AG04450 (cell line): ENCODE measurements at places on chromosomes 11 and 22.

GRCh38 chr11:107999759-108000455, 8.8 kb upstream of the CUL5 start:
- DNase-seq: no peak

- DNase-seq: no peak
These were observed 39.5 kb downstream of the LMO1 start for GRCh38 chr11:8224161-8224591.

- DNase-seq: peak; percentile 80
These were observed 168.8 kb downstream of the RCN1 start for GRCh38 chr11:32259641-32260081.

- DNase-seq: no peak
These were observed 14.5 kb upstream of the OR10V1 start for GRCh38 chr11:59728154-59728553.

DNA sequence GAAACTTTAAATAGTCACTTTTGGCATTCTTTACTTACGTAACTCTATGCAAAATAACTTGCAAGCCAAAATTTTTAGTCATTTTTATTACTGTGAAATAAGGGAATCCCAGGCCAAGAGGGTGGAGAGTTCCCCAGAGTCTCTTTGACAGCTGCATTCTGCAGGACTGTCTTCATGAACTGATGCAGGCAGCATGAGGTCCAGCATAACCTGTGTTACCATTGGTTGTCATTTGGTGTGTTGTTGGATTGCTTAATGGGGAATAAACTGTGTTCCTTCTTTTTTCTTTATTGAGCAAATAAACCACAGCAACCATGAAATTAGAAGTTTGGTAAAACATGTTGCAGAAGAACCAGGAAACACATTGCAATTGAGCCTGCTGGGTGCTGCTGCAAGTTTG, 24.6 kb downstream of the MMP27 start:
- DNase-seq: no peak

DNA sequence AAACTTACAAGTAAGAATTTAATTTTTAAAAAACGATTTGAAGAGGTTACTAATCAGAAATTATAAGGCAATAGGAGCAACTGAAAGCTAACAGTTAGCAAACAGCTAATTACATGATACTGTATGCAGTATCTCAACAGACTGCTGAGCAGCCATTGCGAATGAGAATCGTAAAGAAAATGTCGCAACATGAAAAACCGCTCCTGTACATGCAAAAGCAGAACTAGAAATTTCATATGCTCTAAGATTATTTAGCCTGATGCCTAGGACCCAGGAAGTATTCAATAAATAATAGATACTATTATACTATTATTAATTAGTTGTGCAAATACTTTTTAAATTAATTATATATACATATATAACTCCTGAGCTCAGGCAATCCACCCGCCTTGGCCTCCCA, 48.7 kb upstream of the EP300 start:
- no peak for DNase-seq

DNA sequence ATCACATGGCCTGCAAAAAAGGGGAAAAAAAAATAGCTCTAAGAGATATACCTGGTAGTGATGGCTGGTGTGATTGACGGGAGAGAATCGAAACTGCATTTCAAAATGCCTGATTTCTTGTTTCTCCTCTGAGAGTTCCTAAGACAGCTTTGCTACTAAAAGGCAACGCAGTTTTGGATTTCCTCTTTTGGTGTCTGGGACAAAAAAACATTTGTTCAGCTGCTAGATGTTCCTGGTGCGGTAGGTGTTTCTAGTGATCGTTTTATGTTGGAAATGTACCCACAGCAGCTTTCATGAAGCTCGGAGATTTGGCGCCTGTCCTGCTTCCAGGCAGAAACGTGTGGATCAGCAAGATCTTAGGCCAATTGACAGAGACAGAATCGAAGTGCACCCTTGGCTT, 18.1 kb downstream of the P2RX3 start:
- no peak for DNase-seq

DNA sequence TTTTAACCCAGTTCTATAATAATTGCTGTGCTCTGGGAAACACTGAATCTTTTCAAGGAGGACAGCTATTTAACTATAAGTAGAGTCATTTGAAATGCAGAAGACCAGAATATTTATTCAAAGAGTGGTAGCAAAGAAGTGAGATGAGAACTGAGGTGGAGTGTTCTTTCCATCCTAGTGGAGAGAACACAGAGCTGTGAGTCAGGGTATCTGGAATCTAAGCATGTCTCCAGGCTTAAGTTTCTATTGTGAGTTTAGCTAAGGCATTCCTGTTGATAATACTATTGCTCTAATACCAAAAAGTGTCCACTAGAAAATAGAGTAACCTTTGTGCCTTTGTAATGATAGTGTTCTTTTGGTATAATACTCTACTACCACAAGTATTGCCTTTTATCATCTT, 32.4 kb downstream of the JAM3 start:
- no peak for DNase-seq

DNA sequence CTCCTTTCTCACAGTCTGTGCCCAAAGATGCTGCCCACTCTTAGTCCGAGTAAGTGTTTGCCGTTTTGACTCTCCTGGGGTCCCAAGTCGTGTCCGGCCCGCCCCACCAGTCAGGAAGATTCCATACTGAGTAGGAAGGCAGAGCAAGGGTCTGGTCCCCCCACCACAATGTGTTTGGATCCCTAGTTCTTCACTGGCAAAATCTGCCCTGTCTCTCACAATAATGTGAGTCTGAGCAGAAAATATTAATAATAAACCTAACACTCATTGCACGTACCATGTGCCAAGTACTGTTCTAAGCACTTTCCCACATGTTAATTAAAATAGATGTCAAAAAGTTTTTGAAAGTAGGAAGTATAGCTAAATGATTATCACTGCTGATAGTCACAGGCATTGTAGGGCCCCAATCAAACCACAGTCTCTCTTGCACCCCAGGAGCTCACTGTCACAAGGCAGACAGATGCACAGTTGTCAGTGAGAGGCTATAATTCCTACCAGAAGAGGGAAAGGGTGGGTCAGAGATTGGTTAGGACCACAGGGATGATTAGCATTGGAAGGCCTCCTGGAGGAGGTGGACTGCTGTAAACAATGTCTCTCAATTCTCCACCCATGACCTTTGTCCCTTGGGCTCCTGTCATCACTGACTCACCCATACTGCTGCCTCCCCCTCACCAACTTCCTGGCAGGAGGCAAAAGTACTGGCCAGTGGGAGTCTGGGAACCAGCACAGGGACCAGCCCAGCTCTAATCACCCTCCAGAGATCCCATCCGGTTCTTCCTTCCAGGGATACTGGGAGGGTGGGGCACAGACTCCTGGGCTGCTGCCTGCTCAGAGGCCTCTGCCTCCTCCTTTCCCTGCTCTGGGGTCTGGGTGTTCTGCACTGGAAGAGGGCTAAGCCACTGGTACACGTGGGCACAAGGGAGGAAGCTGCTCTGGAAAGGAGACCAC, 1.0 kb upstream of the POLD4 start:
- peak; percentile 76 for DNase-seq

DNA sequence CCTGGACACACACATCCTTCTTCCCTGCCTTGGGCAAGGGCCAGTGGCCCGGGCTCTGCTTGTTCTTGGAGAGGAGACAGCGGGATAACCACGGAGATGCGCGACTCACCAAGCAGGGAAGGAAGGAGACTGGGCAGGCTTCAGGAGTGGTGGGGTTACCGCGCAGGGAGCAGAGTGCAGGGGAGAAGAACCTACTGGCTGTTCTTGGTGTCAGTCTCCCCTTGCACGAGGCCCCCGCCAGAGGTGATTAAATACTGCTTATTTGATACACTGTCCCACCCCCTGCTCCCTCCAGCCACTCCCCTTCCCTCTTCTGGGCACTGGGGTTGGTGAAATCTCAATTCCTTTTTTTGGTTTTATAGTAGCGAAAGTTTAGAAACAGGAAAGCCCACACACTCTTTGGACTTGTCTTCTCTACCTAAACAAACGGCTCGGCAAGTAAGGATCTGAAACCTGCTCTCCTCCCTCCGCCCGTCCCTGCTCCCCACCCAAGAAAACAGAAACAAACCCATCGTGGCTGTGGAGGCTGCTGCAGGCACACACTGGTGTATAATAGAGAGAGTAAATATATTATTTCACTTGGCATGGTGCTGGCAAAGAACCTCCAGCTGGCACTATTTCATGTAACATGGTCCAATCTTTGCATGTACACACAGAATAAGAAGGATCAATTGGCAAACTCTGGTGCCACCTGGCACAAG, 10.8 kb downstream of the LARGE2 start:
- DNase-seq: peak; percentile 8

GRCh38 chr11:64089915-64090805, 54.4 kb downstream of the FLRT1 start:
- no peak for DNase-seq

DNA sequence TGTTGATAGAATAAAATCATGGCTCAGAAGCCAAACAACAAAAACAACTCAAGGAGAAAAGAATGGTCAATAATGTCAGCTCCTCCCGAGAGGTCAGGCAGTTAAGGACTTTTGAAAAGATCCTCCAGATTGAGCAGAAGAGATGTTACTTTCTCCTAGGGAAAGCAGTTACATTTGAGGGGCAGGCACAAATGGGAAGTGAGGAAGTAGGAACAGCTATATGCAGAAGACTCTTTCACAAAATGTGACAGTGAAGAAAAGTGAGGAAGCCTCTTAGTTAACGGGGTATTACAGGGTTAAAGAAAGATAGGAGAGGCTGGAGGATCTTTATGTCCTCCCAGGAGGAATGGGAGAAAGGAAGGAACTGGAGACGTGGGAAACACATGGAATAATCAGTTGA, 3.4 kb downstream of the DCHS1 start:
- no peak for DNase-seq

DNA sequence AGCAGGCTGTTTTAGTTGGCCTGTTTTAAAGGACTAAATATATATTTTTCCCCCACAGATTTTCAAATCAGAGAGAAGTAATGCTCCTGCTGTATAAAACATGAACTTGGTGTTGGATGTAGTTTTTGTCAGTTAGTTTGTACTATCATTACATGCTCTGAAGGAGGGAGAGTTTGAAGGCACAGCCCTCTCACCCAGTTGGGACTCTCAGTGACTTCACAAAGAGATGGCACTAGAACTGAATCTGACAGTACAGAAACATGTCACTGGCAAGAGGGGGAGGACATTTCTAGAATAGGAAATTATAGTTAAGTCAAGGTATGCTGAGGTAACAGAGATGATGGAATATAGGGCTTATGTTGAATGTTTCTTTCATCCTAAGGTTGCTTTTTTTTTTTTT, 21.0 kb upstream of the C1QTNF4 start:
- DNase-seq: no peak

GRCh38 chr11:2382129-2382517, 5.0 kb downstream of the CD81 start:
- DNase-seq: no peak

DNA sequence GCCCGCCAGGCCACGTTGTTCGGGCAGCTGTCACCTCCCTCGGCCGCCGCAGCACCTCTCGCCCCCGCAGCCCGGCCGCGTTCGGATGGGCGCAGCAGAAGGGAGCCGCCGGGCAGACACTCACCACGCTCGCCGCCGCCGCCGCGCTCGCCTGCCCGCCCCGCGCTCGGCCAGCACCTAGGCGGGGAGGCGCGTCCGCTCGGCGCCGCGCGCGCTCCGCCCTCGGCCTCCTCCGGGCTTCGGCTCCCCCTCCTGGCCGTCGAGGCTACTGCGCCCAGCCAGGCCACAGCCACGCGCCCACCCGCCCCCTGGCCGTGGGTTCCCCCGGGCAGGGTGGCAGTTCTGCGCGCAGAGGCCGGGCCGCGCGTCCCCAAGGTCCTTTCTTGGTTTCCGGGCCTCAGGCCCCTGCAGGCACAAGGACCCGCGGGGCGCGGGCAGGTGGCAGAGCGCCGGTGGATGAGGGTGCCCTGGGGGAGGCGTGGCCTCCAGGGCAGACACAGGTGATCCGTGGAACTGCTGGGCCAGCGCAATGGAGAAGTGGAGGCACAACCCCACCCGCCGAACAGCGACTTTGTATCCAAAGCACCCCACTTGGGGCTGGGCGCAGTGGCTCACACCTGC, at the start of gene SLC25A22:
SLC25A22 (minus strand) TSS at position 189 of the 621 bp plus-strand sequence. CDS start 3,275 bp downstream, outside the sequence.
- no peak for DNase-seq

- no peak for DNase-seq
These were observed 113.1 kb downstream of the SPATA19 start for GRCh38 chr11:133732109-133732674.
